ENCODE measurements at places on chromosomes 1 and 21.
A peak's percentile ranks its signal among the peaks of the same experiment; 100 is the strongest.

DNA sequence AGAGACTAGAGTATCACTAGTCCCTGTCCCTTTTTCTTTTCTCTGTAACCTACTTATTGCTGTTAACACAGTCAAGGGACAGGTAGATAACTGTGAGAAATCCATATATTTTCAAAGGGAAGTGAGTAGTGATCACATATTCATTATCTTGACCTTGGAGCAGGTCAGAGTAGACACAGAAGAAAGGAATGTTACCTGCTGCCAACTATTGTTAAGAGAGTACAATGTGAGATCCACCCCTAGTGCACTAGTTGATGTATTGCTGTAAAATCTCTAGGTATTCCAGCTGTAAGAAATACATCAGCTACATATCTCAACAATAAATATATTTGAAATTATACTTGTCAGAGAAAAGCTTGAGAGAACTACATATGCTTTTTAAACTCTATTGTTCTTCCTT, 68.7 kb upstream of the ADGRL2 start:
- no peak for DNase-seq

DNA sequence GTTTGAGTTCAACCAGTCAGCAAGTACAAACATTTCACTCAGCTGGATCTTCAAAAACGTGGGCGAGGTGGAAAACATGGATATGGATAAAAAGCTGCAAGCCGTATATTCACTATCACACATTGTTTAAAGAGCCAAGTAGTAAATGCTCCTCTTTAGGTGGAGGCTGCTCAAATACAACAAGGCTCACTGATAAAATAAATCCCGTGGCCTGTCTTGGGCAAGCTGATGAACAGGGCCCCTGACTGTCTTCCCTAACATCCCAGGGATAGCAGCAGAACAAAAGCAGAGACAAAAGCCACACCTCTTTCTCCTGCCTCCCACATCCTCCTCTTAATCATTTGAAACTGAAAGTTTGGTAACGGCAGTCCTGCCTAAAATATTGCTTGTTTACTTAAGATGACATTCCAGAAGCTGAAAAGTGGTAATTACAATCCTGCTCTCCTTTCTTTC, 357.7 kb downstream of the TTLL7 start:
- DNase-seq, result peak; percentile 38

GRCh38 chr1:12326986-12327385, 97.2 kb downstream of the VPS13D start:
- DNase-seq, result no peak

- DNase-seq, result peak; percentile 83
Observed at GRCh38 chr1:36776948-36777831, 257.1 kb downstream of the GRIK3 start.

DNA sequence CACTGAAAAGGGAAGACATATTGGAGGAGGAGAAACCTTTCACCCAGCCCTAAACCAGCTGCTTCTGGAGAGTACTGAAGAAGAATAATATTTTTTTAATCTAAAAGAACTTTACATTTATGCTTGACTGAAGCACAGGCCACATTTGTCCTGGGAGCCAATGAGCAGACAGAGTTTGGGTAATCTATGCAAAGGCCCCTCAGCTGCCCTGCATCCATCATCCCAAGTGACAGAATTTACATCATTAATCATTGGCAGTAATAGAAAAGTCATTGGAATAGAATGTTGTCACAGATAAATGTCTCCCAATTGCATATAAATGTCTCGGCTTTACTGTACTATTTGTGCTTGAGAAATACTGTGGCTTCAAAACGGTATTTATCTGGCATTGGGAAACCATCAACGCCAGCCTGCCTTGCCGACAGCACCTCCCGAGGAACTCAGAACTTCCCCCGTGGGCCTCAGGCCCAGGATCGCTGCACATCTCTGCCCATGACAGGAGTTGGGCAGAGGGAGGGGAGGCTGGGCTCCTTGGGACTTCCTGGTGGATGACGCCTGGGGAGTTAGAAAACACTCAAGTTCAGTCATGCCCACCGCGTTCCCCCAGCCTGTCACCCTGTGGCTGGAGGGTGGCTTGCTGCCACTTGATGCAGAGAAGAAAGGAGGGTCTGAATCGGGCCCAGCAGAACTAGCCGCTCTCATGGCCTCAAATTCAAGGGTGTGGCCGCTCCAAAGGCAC, 133.1 kb downstream of the CAMTA1 start:
- DNase-seq, result no peak

GRCh38 chr1:218986816-218987215, 186.9 kb upstream of the LYPLAL1 start:
- no peak for DNase-seq

- no peak for DNase-seq
Observed at GRCh38 chr1:160761886-160762285, 22.8 kb downstream of the SLAMF7 start.

- DNase-seq, result peak; percentile 14
Observed at GRCh38 chr21:27339902-27340301, 373.0 kb upstream of the ADAMTS5 start.

DNA sequence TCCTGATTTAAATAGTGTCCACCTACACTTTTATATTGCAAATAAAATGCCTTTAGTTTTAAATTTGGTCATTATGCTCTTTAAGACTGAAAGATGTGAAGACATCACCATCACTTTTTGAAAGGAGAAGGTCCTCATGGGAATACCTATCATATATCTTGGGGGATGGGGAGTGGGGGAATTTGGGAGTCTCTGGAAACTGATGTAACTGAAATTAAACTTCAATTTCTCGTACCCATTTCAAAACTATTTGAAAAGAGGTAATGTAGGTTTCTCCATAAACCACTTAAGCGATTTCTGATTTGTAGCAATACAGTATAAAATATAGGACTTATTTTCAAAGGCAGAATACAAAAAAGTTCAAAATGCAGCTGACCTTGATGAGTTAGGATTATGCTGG, 924 bp downstream of the EXTL2 start:
- no peak for DNase-seq

GRCh38 chr1:200336901-200337391, 72.9 kb downstream of the ZNF281 start:
- no peak for DNase-seq

GRCh38 chr1:2085080-2085479, 34.9 kb downstream of the PRKCZ start:
- DNase-seq, result no peak

All from spinal cord (tissue), 10 donors.